ENCODE measurements at places on chromosomes 7 and 10.

DNA sequence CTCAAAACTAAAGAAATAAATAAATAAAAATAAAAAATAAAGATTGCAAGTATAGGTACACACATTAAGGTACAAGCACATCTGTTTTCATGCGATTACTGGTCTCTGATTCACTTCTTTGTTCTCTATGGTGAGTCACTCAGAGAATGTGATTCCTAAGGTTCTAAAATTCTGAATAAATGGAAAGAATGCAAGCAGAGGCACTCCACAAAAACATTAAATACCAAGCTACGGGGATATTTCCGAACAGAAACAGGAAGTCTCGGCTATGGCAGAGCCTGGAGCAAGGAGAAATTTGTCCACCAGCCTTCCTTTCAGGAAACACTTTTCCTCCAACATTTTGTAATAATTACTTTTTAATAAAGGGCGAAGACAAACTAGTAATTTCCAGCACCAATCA lies 1.4 kb downstream of the VOPP1 start:
- DNase-seq: no peak

- no peak for DNase-seq
Observed at GRCh38 chr7:151408839-151409666, 785 bp downstream of the WDR86 start.

- DNase-seq: peak; percentile 13
Observed at GRCh38 chr7:44310221-44310848, 15.1 kb downstream of the CAMK2B start.

DNA sequence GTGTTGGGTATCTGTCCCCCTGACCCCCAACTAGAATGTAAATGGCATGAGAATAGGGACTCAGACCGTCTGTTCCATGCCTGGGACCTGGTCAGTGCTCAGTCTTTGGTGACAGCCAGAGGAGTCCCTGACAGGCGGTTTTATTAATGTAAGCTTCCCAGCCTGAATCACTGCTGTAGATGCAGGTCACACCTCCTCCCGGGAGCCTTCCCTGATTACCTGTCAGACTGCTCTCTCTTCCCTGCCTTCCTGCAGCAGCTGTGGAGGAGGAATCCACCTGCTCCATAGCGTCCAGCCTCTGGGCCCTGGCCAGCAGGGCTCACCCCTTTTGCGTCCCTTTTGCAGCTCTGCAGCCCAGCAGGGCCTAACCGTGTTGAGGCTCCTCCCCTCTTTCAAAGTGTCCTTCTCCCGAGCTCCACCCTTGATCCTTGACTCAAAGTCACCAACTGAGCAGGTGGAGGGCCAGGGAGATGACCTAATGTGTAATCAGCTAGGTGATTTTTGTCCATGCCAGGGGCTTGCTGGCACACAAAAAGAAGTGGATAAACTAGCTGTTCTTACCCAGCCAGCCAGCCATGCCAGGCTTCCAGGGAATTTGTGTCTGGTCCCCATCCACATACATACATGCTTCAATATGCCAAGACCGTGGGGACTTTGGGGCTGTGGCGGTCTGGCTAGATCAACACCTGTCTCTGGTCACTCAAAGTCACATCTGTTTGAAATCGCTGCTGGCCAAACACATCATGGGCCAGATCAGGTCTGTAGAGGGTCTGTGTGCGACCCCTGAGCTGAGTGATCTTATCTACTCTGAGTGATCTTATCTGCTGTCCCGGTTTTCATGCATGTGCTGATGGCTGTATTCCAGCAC lies 195.1 kb downstream of the CCDC3 start:
- no peak for DNase-seq

DNA sequence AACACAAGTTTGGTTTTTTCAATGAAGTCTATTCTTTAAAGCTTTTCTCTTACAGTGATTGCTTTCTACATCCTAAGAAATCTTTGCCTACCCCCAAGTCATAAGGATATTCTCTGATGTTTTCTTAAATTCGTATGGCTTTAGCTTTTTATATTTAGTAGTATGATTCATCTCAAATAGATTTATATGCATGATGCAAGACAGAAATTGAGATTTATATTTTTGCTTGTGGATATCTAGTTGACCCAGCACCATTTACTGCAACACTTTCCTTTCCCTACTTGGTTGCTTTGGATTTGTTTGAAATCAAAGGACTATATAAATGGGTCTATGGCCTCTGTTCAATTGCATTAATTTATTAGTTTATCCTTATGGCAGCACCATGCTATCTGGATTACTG lies 113.9 kb downstream of the ZNF438 start:
- DNase-seq: no peak

DNA sequence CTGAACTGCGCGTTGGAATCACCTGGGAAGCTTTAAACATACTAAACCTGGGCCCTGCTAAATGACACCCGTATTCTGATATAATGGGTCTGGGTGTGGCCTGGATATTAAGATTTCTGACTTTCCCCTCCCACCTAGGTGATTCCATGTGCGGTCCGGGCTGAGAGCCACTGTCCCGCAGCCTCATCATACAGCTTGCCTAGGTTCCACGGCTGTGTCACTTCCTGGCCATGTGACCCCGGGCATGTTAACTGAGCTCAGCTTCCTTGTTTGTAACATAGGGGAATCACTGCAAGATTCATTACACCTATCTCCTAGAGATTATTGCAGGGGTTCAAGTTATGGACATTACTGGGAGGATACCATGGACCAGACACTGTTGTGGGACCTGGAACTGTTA lies 472.7 kb upstream of the GALNT17 start:
- no peak for DNase-seq

GRCh38 chr7:150564006-150564405 lies 3.2 kb upstream of the GIMAP4 start:
- no peak for DNase-seq

- no peak for DNase-seq
Observed at GRCh38 chr7:131039355-131039762, 288.3 kb upstream of the MKLN1 start.

DNA sequence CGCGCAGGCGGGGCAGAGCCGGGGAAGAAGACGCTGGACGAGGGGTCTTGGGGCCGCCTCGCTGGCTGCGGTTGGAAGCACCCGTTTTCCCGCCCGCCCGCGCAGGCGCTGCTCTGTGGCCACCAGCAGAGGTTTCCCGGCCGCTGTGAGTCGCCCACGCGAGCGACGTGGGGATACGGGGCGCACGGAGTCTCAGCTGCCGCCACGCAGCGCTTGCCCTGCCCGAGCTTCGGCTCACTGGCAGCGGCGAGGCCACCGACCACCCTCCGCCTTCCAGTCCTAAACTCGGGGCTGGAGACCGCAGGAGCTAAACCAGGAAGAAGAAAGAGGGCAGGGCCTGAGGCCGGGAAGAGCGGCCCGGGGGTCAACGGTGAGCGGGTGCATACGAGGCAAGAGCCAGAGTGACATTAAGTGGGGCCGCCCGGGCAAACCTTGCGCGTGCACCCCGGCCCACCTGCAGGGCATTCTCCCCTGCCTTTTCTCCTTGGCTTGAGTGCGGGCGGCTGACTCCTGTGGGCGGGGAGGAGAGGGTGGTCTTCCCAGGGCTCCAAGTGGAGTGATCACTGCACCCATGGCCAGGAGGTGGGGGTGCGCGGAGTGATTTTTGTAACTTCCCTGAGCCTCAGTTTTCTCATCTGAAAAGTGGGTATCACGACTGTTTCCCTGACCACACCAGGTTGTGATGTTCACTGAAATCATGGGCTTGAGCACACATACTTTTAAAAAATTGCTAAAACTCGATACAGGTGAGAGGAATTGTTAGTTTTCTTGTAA lies 7.1 kb upstream of the EMX2 start:
- DNase-seq: peak; percentile 87

DNA sequence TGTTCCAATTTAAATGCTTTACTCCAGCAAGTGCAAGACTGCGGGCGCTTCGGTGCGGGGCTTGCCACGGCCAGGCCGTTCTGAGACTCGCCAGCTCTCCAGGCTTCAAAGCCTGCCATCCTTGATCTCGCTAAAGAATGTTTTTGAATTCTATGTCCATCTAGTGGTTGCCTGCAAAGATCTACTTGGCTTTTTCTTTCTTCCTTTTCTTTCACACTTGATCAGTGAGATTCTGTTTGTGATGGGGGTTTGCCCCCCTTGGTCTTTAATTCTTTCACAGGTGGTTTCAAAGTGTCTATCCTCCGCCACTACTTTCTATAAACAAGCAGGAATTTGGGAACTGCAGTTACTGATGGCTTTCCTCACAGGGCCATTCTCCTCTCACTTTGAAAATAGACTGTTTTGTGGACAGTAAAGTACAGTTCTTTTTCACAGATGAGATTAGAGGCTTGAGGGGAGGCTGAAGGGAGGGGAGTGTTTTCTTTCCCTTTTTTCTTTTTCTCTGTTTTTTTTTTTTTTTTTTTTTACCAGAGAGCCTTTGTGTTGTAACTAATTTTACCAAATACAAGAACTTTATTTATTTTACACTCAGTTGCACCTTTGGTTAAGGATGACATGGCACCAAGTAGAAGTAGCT lies 15.2 kb upstream of the FBXW4 start:
- no peak for DNase-seq

DNA sequence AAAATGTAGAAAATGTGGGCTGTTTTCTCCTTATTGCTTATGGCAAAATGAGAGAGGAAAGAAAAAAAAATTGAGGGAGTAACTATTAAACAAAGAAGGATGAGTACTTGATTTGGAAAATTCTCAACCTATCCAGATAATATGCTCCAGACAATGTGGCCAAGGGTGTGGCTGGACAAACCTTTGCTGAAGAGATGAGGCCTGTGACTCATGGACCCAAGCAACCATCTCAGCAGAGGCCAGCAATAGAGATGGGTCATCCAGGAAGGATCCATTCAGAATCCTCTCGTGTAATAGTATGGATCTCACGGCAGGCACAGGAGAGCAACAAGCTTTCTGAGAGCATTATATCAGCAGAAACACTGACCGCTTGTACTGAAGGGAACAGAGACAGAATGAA lies 120.3 kb upstream of the CELF2 start:
- no peak for DNase-seq

Measured in lower leg skin (tissue), 4 donors.